ENCODE measurements at places on chromosomes 2 and 18. TPM values are rescaled to one million over a fixed set of nuclear protein-coding genes. Genes with fewer than 3 reads are reported as not detected.
A peak's percentile ranks its signal among the peaks of the same experiment; 100 is the strongest.

The TTN gene
- 45.2 TPM for total RNA-seq

The DNER gene
- total RNA-seq = 191 TPM

The M1AP gene
- total RNA-seq = 0.72 TPM

The CRYGB gene
- not detected for total RNA-seq

The EVX2 gene
- not detected for total RNA-seq

The SNRNP27 gene
- 66.5 TPM for total RNA-seq

The MAL gene
- not detected for total RNA-seq

The C2orf76 gene
- 21.2 TPM for total RNA-seq

The SLC11A1 gene
- 83.6 TPM for total RNA-seq

The ATP6V1B1 gene
- not detected for total RNA-seq

The MEP1B gene
- total RNA-seq = not detected

The FOXD4L1 gene
- total RNA-seq = not detected

The RBM45 gene
- total RNA-seq = 7.2 TPM

The CAPN13 gene
- total RNA-seq = 0.14 TPM

DNA sequence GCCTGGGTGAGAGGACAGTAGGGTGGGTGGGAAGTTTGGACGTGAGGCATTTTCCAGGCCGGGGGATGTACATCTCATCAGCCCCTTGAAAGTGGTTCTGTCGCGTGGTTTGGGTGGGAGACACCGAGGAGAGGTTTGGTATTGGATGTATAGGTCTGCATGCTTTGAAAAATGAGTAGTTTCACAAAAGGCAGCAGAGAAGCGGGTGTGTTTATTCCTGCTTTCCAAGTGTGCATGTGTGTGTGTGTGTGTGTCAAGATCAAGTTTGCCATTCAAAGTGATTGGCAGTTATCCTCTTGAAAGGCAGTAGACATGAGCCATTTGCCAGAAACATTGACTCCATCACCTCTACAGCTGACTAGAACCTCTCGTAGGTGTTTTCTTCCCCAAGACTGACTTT, 423.1 kb upstream of the POU3F3 start:
- DNase-seq = no peak

GRCh38 chr2:63788071-63788470, 53.6 kb upstream of the UGP2 start:
- no peak for DNase-seq

- no peak for DNase-seq
Measured at GRCh38 chr2:119293900-119294299, 70.3 kb downstream of the STEAP3 start.

DNA sequence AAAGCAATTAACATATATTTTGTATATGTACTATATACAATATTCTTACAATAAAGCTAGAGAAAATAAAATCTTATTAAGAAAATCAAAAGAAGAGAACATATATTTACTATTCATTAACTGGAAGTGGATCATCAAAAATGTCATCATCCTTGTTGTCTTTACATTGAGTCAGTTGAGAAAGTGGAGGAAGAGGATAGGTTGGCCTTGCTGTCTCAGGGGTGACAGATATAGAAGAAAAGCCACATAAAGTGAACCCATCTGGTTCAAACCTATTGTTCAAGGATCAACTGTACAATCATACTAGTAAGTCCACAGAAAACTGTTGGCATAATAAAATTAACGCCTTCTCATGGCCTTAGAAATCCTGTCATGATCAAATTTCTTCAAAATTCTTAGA, 26.6 kb downstream of the SESTD1 start:
- no peak for DNase-seq

- no peak for DNase-seq
Measured at GRCh38 chr2:198641161-198641560, 816.6 kb downstream of the SATB2 start.

DNA sequence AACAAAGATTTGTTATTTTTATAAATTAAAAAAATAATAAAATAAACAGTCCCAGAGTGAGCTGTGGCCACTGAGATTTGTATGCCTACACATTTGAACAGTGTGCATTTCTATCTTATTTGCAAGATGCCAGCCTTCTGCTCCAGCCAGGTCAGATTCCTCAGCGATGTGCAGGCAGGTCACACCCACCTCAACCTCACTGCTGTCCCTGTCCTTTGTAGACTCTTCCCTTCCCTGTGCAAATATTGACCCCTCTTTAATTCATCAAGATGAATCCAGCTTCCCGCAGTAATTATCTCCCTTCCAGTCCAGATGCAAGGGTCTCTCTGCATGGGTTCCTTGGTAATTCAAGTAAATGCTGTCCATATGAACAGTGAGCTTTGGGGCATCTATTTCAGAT, 256.2 kb downstream of the PIEZO2 start:
- DNase-seq = no peak

- DNase-seq = peak; percentile 53
Measured at GRCh38 chr2:27781496-27781895, 10.0 kb downstream of the MRPL33 start.

DNA sequence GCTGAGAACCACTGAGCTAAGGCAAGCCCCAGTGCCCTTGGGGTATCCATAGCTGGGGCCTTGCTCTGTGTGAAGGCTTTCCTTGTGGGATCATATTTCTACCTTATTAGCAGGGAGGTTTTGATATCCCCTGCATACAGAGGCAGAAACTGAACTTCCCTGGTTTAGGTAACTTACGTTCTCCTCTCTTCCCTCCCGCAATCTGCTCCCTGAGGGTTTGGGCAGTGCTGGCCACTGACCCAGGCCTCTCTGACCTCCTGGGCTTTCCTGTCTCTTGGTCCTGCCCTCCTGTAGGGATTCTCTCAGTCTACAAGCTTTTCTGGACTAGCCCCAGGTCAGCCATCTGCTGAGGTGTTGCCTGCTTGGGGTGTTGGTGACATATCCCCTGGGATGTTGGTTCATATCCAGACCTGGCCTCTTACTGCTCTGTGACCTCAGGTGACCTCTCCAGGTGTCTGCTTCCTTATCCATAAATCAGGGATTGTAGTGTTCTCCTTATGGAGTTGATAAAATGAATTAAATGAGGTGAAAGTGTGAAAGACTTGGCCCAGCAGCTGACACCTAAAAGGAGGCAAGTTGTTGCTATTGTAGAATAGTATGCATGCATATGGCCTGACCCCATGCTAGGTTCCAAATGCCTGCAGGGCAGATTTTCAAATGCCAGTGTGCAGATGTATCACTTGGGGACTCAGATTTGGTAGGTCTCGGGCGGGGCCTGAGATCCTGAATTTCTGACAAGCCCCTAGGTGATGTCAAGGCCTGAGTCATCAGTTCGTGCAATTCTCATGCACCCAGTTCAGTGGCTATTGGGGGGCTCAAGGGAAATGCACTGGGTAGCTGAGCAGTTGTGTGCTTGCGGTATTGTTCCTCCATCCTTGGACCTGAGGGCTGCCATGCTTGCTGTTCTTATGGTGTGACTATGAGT, 106.6 kb downstream of the FHOD3 start:
- no peak for DNase-seq

- no peak for DNase-seq
Measured at GRCh38 chr18:74281980-74282754, 9.6 kb downstream of the CYB5A start.

- no peak for DNase-seq
Measured at GRCh38 chr2:43345391-43345813, 119.0 kb upstream of the ZFP36L2 start.

- no peak for DNase-seq
Measured at GRCh38 chr2:8633735-8634313, 48.0 kb upstream of the ID2 start.

DNA sequence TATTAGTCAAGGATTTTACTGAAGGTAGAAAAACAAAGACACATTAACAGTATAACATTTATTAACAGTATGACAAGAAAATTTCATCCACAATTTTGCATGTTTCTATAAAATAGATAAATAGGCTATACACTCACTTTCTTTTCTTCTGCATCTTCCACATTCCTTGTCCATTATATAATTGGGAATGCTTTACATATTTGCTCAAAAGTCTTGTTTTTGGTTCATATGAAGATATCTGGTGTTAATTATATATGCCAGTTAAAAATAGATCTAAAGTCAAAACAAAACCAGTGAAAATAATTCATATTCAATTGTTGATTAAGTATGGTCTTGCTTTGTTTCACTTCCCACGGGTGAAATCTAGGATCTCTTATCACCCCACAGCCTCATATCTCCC, 53.4 kb downstream of the SERPINB7 start:
- no peak for DNase-seq

- no peak for DNase-seq
Measured at GRCh38 chr2:200186002-200186401, 120.5 kb upstream of the SPATS2L start.

DNA sequence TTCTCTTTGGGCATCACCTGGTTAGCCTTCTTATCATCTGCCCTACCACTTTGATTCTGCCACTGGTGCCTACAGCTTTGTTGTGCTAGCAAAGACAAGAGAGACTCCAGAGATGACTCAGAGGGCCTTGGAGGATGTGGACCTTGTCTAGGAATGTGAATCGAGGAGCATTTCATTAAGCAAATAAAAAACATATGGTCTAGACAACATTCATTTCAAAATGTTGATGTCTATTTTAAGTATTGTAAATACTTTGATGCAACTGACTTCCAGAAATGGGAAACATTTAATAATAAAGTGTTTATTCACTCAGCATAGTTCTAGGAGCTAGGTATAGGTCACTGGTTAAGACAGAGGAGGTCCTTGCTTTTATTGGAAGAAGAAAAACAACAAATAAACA, 195.5 kb downstream of the CDCA7 start:
- no peak for DNase-seq

- no peak for DNase-seq
Measured at GRCh38 chr2:200966770-200967169, 3.3 kb upstream of the ORC2 start.

- no peak for DNase-seq
Measured at GRCh38 chr2:34419856-34420255, 820.8 kb upstream of the FAM98A start.

- DNase-seq = no peak
Measured at GRCh38 chr2:6685447-6685846, 180.3 kb downstream of the CMPK2 start.

- peak; percentile 35 for DNase-seq
Measured at GRCh38 chr18:11259469-11260150, 110.2 kb upstream of the PIEZO2 start.

- no peak for DNase-seq
Measured at GRCh38 chr2:96763511-96764252, 3.0 kb downstream of the CNNM4 start.

GRCh38 chr2:45652090-45653031, 886 bp downstream of the PRKCE start:
- DNase-seq = peak; percentile 47

- no peak for DNase-seq
Measured at GRCh38 chr2:138974651-138975050, 194.5 kb upstream of the NXPH2 start.

DNA sequence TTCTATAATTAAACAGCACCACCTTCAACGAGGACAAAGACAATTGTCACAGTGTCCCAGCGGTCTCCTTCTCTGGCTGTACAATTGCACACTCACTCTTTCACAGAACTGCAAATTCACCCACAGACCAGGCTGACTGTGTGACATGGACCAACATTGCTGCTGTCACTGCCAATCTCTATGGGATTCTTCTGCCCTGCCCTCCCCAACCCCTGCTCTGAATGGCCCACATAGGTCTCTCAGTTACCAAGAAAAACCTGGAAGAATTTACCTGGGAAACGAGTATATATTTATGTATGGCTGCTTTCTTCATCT, 26.5 kb downstream of the LRRC30 start:
- DNase-seq = no peak

DNA sequence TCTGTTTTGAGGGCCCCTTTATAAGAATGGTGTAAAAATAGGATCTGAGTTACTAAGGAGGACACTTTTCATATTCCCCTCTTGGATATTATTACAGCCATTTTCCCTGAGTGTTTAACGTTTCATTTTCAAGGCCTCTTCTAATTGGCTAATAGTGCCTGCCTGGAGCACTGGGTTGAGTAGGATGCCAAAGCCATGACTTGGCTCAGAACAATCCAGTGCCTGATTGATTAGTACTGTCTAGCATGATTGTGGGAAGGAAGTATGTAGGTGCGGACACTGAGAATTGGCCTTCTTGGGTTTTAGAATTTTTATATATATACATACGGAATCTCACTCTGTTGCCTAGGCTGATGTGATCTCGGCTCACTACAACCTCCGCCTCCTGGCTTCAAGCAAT, 66.1 kb downstream of the NAB1 start:
- no peak for DNase-seq

DNA sequence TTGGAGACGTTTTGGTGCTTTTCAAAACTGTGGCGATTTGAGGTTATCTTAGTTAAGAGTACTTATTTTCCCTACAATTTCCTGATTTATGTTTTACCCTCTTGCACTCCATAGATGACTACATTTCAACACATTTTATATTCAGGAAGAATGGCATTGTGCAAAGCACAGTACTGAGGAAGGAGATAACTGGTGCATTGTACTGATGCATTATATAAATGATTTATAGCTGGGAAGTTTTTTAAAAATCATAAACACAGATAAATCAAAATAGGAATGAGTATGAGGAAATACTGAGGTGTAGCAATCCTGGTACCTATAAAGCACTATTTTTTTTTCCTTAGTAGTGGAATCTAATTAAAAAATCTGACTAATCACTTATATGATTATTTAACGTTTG, 5.6 kb downstream of the REL start:
- DNase-seq = no peak

GRCh38 chr2:229521576-229521975, 192.8 kb downstream of the DNER start:
- DNase-seq = no peak

DNA sequence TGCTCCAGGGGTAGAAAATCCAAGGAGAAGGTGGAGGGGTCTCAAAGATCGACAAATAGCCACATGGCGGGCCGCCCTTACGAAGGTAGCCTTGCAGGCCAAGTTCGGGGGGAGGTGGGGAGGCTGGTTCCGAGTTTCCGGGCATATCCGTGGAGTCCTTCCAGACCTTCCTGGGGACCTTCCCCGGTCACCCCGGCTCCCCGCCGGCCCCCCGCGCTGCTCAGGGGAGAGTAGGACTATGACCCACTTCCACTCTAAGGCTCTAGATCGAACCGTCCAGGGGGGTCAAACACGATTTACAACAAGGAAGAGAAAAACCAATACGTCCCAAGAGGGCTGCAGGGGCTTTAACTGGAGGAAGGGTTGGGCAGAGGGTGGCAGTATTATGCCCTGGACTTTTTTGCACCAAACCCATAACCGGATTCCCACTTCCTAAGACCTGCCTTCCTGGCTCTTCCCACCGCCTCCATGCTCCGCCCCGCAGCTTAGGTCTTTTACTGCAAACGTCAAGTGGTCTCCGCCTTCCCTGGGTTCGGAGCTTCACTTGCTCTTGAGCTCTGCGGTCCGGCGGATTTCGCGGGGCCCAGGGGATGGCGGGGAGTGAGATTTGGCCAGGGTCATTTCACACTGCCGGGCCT, 779 bp upstream of the LYPD6 start:
- DNase-seq = no peak
